Fibroblast of lung (primary cell): ENCODE measurements at places on chromosomes 5 and 9. TPM values are rescaled to one million over a fixed set of nuclear protein-coding genes. Genes with fewer than 3 reads are reported as not detected.
A peak's percentile ranks its signal among the peaks of the same experiment; 100 is the strongest.

GRCh38 chr9:89621676-89622075, 16.9 kb downstream of the GADD45G start:
- no peak for DNase-seq

DNA sequence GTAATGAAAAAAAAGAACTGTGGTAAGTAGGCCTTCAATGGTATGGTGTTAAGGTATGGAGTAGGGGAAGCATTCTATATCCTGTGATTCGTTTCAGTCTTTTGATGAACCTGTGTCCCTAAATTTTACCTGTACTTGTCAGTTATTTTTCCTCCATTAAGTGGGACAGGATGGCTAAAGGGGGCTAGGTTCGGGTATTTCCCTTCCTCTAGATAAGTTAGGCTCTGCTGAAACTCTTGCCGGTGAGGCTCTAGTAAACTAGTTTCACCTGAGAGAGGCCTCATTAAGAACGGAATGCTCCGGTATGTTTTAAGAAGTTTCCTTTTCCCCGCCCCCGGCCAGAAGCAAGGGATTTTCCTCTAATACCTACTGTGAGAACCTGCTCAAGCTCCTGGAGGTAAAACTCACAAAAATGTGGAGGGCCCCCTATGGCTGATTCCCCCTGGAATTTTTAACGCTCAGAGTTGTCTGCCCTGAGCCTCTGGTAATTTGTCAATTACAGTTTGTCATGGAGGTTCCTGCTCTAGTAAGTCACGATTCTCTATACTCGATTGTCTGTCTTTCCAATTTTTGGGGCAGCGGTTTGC, 87.7 kb downstream of the MACIR start:
- DNase-seq, result no peak

- no peak for DNase-seq
These were observed 3.5 kb upstream of the F2RL2 start for GRCh38 chr5:76626738-76627137.

GRCh38 chr5:40490464-40491111, 189.1 kb upstream of the PTGER4 start:
- peak; percentile 12 for DNase-seq

DNA sequence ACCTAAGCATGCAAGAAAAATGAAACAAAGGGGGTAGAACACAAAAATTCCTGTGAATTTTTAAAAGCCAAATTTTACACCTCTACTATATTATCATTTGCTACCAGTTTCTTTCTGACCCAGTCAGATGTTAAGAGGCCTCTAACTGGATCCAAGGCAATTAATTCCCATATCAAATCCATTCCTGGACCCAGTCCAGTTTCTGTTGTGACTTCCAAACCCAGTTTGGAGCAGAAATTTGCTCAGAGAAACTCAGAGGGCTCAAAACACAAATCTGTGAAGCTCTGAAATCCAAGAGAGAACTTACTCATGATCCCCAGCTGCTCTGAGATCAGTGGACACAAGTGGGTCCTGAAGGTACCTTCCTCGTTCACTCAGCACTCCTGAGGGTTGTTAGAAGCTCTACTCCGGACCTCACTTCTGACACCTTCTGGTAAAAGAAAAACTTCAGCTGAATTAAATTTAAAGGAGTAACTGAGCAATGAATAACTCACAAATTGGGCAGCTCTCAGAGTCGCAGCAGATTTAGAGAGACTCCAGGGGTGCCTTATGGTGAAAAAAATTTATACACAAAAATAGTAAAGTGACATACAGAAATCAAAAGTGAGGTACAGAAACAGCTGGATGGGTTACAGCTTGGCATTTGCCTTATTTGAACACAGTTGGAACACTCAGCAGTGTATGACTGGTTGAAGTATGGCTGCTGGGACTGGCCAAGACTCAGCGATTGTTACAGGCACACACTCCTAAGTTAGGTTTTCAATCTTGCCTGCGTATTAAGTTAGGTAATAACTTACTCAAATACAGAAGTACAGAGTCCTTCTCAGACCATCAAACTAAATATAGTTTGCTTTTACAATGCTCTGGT, 32.4 kb downstream of the INSL4 start:
- peak; percentile 18 for DNase-seq

GRCh38 chr5:92838253-92838652, 742.8 kb downstream of the NR2F1-AS1 start:
- DNase-seq, result no peak

GRCh38 chr5:11415751-11416150, 488.5 kb downstream of the CTNND2 start:
- no peak for DNase-seq

GRCh38 chr9:26579056-26579455, 313.5 kb downstream of the CAAP1 start:
- DNase-seq, result no peak

- DNase-seq, result no peak
These were observed 33.0 kb downstream of the TGFBI start for GRCh38 chr5:136061630-136062365.

- no peak for DNase-seq
These were observed 11.7 kb downstream of the PPP6C start for GRCh38 chr9:125177888-125178287.

DNA sequence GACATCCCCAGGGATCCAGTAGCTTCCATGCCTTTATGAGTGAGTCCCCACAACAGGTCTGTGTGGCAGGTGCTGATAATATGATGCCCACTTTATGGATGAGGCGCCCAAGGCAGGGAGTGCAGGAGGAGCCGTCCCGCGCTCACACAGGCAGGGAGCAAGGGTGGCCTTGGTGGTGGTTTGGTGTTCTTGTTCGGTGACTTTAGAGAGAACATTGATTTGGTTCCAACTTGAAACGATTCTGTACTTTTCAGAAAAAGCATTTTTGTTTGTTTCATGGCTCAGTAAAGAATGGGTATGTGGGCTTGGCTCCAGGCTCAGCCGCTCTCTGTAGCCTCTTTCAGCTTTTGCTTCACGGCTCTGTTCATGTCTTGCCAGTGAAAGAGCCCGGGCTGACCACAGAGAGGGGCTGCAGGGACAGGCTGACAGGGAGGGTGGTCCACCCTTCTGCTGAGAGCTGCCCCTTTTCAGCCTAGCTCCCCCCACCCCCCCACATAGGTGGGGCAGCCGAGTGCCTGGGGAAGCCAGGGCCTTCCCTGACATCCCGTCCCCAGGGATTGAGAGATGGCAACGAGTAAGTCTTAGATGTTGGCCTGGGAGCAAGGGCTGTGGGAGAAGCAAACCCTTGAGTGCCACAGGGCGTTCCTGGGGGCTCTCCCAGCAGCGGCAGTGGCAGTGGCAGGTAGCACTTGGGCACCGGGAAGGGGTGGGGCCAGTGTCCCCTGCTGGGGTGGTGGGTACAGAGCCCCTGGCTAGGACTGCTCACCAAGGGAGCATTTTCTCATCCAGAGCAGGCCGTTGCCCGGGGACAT, 28.0 kb downstream of the NCS1 start:
- DNase-seq, result peak; percentile 54

- no peak for DNase-seq
These were observed 129.3 kb downstream of the KDM4C start for GRCh38 chr9:6887051-6887450.

DNA sequence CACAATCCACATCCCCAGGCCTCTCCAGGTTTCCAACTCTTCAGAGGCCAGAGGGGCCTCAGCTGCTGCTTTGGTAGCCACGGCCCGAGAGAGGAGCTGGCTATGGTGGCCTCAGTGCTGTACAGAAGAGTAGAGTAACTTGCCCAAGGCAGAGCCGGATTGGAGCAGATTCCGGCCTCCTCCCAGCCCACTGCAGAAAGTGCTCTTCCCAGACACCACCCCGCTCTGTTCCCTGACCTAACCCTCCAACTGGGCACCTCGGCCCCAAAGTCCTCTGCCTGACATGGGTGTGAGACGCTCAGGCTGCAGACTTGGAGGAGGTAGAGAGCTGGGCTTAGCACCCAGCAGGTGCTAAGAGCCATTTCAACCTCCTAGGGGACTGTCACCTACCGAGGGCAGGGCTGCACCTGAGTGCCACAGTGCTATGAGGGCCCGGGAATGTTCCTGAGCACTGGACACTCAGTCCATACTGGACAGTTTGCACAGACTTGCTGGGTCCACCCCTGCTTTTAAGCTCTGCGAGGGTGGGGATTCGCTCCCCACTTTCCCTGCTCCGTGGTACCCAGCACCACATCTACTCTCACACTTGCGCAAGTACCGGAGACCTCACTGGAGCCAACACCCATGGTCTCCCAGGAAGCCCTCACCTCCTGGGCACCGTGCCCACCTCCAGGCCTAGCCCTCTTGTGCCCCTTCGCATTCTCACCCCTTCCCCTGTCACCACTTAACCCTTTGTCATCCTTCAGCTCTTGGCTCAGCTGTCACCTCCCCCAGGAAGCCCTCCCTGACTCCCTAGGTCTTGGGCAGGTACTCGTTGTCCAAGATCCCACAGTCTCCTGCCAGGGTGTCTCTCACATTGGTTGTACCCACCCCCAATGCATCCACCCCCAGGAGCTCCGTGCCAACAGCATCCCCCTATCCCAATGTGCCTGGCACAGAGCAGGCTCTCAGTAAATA, 49.8 kb downstream of the DBH start:
- DNase-seq, result no peak

- DNase-seq, result no peak
These were observed 33.7 kb downstream of the CENPP start for GRCh38 chr9:92359394-92359995.

GRCh38 chr9:91210318-91210717, 151.4 kb downstream of the AUH start:
- peak; percentile 56 for DNase-seq

- DNase-seq, result no peak
These were observed 559 bp downstream of the ROR2 start for GRCh38 chr9:91949392-91949945.

GRCh38 chr9:4143936-4144717, 155.7 kb downstream of the GLIS3 start:
- DNase-seq, result peak; percentile 82

DNA sequence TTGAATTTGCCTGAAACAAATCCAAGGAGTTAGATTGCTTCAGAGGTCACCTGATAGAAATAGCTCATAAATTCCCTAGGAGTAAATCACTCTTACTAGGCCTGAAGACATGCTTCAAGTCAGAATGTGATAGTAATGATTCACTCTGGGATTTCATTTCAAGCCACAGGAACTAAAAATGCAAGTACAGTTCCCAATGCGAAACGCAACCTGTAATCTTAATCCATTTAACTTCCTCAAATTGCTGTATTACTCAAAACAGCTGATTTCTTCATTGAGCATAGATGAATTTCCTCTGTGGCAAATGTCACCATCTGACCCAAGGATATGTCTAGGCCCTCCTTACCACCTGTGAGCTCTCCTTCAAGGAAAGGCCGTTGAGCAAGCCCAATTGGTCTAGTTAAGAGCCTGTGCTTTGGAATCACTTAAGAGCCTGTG, 32.1 kb upstream of the IL6ST start:
- peak; percentile 80 for DNase-seq

- DNase-seq, result peak; percentile 93
These were observed 10.5 kb upstream of the S1PR3 start for GRCh38 chr9:88980740-88981203.

GRCh38 chr5:109247986-109248385, 161.8 kb downstream of the PJA2 start:
- no peak for DNase-seq

DNA sequence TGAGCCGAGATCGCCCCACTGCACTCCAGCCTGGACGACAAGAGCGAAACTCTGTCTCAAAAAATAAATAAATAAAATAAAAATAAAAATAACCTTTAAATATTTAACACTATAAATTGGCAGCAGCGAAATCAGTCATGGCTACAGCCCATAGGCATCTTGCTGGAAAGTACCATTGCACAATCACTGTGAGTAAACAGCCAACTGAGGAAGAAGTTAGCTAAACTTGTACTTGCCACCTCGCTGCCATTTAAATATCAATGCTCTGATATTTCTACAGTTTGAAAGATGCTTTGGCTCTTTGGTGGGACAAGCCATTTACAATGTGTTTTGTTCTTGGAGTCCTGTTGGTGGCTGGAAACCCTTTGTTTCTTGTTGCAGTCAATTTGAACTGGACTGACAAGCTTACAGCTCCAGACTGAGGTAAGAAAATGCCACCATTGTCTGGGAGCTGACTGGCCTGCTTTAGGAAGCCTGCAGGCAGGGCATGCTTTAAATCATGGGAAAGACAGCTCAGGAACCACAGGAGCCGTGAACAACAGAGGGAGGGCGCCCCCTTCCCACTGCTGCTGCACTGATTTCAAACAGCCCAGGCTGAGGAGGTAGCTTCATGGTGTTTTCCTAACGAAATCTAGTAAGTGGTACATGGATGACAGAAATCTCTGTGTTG, 322.8 kb upstream of the RFX3 start:
- DNase-seq, result peak; percentile 23

DNA sequence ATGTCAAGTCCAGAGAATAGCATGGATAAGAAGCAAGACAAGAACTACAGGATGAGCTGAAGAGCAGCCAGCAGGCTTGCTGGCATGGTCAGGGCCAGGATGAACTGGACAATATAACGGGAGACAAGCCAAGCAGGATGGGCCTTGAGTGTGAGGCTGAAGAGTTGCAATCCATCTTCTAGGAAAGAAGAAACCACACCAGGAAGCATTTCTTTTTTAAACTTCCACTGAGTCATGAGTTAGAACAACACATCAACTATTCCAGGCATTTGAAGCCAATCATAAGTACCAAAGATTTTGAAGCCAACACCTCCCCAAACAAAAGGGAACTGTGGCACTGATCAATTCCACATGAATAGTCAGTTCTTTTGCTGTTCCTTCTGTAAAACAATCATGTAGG, 27.3 kb downstream of the SLC31A2 start:
- DNase-seq, result peak; percentile 86

DNA sequence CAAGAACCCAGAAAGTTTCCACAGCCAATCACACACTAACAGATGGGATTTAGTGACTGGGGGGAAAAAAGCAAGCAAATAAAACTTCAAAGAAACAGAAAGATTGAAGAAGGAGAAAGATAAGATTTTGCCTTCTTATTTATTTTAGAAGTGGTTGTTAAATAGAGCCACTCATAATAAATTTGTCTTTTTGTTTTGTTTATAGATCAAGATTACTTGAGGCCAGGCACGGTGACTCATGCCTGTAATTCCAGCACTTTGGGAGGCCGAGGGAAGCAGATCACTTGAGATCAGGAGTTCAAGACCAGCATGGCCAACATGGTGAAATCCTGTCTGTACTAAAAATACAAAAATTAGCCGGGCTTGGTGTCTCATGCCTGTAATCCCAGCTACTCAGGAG, 94.9 kb upstream of the RANBP3L start:
- peak; percentile 73 for DNase-seq

Gene SCGB3A1
- total RNA-seq, result not detected in 2 replicates

Gene ADAMTSL1
- total RNA-seq, result 11.6 and 27.9 TPM in 2 replicates

Gene GPR151
- total RNA-seq, result not detected in 2 replicates

Gene TLE4
- 9.8 and 13.5 TPM in 2 replicates for total RNA-seq

Gene ZNF462
- 19.5 and 27.4 TPM in 2 replicates for total RNA-seq

Gene TICAM2
- 4.1 and 8.8 TPM in 2 replicates for total RNA-seq

Gene RASEF
- total RNA-seq, result 0.51 and 1.2 TPM in 2 replicates

Gene ANKDD1B
- total RNA-seq, result 0.51 and 0.66 TPM in 2 replicates

Gene TUSC1
- 7.9 and 10.5 TPM in 2 replicates for total RNA-seq

Gene IL5
- total RNA-seq, result not detected in 2 replicates

Gene KCNN2
- 0.50 TPM in 1 of 2 replicates, not detected in the other for total RNA-seq

Gene CTXN3
- not detected in 2 replicates for total RNA-seq

Gene IL13
- not detected in 2 replicates for total RNA-seq

Gene FYB1
- total RNA-seq, result under 0.01 TPM in 1 of 2 replicates, not detected in the other

Gene ROPN1L
- 0.17 and 0.26 TPM in 2 replicates for total RNA-seq

Gene NUTM2G
- not detected in 2 replicates for total RNA-seq

Gene PHPT1
- total RNA-seq, result 175 and 190 TPM in 2 replicates

Gene CRB2
- under 0.01 TPM in 1 of 2 replicates, not detected in the other for total RNA-seq

Gene LOX
- 33.4 and 81.9 TPM in 2 replicates for total RNA-seq

Gene TNFSF15
- total RNA-seq, result 0.26 and 0.33 TPM in 2 replicates

Gene TMEM161B
- 11.3 and 18.3 TPM in 2 replicates for total RNA-seq
